ENCODE measurements at places on chromosomes 7 and 10.
A peak's percentile ranks its signal among the peaks of the same experiment; 100 is the strongest.

- DNase-seq, result peak; percentile 55
These were observed at the start of gene CALHM1 for GRCh38 chr10:103458720-103459119. Gene CALHM1 (minus strand): TSS chr10:103458900. CDS start chr10:103458751, 149 bp downstream.

GRCh38 chr7:18866359-18867036 lies 250.9 kb downstream of the TWIST1 start:
- DNase-seq, result peak; percentile 14

DNA sequence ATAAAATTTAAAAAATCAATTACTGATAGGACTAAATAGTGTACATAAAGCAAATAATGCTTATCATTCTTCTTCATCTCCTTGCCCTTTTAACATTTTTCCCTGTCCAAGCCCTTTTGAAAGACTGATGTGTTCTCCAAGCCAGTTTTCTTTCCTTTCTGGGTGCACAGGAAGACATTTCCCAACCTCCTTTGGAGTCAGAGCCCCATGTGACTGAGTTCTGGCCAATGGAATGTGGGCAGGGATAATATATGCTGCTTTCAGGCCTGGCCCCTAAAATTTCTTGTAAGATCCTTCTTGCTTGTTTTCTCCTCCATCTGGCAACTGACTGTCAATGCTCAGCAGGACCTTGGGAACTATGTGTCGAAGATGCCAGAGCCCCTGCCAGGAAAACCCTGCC lies 197.5 kb downstream of the EMX2 start:
- no peak for DNase-seq

DNA sequence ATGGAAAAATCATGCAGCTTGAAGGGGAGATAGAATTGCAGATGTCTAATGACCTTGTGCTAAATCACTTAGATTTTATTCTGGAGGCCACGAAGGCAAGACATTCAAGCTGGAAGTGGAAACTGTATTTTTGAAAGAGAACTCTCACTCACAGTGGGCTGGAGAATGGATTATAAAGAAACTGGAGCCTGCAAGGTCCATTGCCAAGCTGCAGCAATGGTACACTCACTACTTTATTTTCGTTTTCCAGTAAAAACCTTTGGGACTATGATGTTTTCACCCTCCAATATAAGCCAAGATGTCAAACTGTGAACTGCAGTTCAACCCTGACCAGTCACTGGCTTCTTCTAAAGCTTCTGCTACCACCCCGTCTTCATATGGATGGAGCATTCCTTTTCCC lies 62.0 kb downstream of the SKIDA1 start:
- DNase-seq, result no peak

DNA sequence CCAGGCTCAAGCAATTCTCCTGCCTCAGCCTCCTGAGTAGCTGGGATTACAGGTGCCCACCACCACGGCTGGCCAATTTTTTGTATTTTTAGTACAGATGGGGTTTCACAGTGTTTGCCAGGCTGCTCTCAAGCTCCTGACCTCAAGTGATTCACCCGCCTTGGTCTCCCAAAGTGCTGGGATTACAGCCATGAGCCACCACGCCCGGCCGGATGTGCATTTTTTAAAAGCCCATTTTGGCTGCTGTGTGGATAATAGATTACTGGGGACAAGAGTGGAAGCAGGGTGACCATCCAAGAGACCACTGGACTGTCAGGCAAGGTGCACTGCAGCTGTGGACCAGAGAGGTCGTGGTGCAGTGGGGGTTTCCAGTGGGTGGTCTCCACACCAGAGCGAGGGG lies 21.4 kb downstream of the HKDC1 start:
- no peak for DNase-seq

DNA sequence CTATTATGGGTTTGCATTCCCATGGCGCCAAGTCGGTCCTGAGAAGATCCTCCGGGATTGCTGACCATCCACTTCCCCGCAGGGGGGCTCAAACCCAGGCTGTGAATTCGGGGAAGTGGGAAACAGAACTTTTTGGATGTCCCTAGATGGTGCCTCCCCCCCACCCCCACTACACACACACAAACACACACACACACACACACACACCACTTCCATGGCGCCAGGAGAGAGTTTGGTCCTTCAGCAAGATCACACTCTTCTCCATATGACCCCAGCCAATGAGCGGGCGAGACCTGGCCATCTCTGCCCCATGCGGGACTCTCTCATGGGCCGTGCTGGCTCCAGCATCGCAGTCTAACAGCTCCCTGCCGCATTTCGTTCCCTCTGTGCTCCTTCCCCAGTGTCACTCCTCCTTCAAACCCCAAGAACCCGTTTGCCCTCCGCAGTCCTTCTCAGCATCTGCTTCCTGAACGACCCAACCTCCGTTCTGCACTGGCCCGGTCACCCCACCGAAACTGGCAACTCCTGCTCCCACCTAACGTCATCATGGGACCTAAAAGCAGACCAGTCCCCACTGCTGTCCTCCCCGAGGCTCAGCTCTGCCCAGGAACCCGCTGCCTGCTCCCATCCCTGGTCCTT lies 32.1 kb upstream of the TNRC18 start:
- no peak for DNase-seq

DNA sequence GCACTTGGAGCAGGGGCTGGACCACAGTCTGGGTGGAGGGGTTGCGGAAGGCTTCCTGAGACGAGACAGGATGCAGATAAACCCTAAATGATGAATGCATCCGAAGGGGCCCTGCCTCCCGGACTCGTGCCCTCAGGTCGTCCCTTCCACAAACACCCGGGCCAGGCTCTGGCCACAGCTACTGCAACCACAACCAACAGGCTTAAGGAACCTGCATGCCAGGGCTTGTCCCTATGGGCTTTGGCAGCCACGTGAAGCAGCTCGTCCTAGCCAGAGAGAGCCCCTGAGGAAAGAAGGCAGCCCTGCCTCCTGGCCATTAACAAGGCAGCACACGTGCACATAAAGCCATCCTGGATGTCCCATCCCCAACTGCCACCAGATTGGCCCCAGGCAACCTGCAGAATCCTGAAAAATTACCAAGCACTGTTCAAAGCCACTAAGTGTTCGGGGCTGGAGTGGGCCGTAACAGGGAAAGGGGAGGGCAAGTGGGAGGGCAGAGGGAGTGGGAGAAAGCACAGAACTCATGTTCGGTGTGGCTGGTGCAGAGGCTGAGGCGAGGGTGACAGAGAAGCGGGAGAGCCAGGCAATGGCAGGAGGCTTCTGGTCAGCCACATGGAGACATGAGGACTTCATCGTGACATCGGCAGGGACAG lies 62.7 kb downstream of the MAD1L1 start:
- DNase-seq, result peak; percentile 28

DNA sequence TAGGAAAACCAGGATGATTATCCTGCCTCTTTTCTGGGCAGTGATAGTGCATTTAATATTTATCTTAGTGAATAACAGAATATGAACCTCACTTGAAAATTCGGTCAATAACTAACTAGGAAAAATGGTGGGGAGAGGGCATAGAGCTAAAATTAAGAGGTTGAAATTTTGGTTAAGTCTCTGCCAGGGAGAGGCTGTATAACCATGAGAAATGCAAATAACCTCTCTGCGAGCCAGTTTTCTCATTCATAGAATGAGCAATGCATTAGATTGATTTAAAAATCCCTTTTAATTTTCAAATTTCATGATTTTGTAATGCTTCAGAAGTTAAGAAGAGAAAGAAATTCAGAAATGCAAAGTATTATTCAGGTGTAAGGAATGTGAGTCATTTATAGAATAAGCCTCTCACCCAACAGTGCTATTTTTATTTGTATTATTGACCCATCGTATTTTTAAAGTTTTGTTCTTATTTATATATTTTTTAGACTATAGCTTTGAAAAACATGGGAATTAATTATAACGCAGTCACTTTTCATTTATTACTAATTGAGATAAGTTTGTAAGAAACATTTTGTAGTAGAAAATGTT lies 104.7 kb downstream of the PHF14 start:
- DNase-seq, result no peak

DNA sequence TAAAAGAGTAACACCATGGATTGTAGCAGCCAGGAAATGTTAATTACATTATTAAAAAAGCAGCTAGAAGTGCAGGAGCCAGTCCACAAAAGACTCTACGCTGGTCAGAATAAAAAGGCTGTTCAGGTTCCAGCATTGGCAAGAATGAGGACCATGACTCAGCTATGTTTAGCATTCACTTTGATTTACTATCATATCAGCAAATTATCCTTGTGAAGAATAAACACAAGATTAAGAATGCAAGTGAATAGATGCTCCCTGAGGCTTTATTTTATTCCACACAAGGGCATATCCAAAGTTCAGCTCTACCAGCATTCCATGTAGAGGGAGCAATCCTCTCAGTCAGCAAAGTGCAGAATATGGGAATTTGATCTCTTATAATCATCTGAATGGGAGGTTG lies 13.6 kb downstream of the DGKB start:
- peak; percentile 4 for DNase-seq

- DNase-seq, result no peak
These were observed 34.1 kb downstream of the SH2B2 start for GRCh38 chr7:102320601-102321350.

DNA sequence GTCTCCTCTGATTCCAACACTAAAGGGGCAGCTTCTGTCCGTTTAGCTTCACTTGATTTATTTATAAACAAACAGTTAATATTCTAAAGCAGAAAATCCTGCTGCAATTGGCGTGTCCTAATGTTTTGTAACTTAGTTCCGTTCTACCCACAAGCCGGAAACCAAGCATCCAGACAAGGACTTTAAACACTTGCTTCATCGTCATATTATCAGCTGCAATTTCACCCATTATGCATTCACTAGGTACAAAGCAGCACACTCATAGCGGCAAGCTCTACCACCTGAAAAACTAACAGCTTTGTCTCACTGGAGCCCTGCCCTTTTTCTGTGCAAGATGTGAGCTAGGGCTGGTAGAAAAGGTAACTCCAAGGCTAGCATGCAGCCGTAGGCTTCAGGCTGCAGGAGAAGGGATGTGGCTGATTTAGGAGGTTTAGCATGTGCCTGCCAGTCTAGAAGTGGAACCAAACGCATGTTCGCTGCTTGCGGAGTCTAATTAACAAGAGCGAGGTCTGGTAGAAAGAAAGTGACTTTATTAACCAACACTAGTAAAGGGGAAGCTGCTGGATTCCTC lies 43.7 kb upstream of the BPGM start:
- DNase-seq, result no peak

GRCh38 chr10:70147259-70147625 lies 742 bp upstream of the TYSND1 start:
- no peak for DNase-seq

- no peak for DNase-seq
These were observed 5.8 kb downstream of the GHRHR start for GRCh38 chr7:30969604-30969970.

- no peak for DNase-seq
These were observed 58.7 kb downstream of the GPAM start for GRCh38 chr10:112124866-112125265.

GRCh38 chr7:12770227-12770975 lies 83.0 kb downstream of the ARL4A start:
- DNase-seq, result no peak

DNA sequence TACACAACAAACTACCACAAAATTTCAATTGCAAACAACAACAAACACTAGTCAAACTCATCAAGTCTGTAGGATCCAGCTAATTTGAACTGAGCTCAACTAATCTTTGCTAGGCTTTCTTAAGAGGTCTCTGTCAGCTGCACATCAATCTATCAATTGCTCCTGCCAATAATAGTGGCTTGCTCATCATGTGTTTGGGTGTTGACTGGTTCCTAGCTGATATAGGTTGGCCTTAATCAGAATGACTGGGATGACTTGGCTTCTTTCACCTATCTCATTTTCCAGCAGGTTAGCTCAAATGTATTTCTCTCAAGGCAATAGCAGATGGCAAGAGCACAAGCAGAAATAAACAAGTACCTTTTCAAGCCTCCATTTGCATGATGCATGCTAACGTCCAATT lies 370.3 kb upstream of the NFE2L3 start:
- DNase-seq, result no peak

- no peak for DNase-seq
These were observed 90.8 kb downstream of the ZFAND4 start for GRCh38 chr10:45581582-45582385.

GRCh38 chr7:25215694-25216335 lies 12.5 kb downstream of the NPVF start:
- no peak for DNase-seq

DNA sequence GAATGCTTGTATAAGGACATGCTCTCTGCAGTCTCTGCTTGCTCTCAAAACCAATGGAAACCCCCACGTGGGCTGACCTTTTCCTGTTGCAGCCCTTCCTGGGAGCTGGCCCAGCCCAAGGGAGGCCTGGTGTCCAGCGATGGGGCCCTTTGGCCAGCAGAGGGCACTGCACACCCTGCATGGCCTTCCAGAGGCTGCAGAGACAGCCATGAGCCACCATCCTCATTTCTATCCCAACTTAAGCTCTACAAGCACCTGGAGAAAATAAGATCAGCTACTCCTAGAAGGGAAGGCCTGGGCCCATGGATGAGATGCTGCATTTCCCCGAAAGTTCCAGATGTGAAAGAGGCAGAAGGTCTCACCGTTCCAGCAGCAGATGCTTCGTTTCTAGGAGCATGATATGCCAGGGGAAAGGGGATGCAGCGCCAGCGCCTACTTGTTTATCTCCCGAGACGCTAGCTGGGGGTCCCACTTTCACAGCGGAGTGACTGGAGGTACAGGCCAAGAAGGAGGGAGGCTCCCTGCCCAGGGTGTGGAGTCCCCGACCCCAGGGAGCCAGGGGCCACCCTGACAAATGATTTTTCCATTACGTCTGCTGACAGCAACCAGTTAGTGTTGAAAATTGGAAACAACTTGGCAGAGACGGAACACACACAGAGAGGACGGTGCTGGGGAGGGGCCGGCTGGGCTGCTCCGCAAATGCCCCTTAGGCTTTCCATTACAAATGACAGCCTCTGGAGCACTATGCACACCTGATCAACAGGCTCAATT lies 106.4 kb downstream of the ZRANB1 start:
- DNase-seq, result peak; percentile 75

DNA sequence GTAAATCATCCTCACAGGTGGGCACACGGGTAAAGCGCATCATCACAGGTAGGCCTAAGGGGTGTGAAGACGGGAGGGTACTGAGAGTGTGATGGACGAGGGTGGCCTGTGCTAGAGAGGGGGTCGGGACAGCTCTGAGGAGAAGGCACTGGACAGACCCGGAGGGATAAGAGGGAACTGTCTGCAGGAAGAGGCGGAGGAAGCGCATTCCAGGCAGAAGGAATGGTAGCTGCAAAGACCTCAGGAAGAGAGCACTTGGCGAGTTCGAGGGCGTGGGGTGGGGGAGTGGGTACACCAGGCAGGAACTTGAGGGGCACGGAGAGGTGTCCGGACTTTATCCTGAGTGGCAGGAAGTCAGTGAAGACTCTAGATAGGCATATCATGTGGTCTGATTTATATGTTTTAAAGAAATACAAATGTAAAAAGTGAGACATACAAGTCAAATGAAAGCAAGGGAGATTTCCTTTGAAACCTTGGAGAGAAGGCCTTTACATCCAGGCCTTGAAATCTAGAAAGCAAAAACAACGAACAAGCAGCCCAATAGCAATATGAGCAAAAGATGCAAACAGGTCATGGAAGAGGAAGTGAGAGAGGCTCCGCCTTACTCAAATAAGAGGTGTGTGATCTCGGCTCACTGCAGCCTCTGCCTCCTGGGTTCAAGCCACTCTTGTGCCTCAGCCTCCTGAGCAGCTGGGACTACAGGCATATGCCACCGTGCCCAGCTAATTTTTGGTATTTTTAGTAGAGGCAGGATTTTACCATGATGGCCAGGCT lies 3.6 kb downstream of the LHPP start:
- no peak for DNase-seq

- DNase-seq, result no peak
These were observed 54.9 kb downstream of the HK1 start for GRCh38 chr10:69333205-69333604.

All from NCI-H1417 (cell line).